ENCODE measurements at places on chromosomes 16 and 17.
A peak's percentile ranks its signal among the peaks of the same experiment; 100 is the strongest.

- DNase-seq: no peak
Observed at GRCh38 chr16:72666267-72666666, 381.7 kb downstream of the ZFHX3 start.

DNA sequence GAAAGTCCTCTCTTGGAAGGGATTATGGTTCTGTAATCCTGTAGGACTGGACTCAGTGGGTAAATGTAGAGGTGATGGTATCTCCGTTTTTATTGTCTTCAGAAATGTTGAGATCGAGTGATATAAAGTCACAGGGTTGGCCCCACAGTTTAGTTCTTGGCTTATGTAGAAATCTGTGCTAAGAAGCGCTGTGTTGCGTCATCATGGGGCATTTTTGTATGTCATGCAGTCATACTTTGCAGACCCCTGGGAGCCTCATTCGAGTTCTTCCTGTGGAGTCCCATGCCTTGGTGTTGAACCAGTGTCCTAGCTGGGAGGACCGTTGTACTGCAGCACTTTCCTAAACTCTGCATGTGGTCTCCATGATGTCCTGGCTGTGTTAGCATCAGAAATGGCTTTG is 619.7 kb downstream of the MAF start:
- DNase-seq: no peak

DNA sequence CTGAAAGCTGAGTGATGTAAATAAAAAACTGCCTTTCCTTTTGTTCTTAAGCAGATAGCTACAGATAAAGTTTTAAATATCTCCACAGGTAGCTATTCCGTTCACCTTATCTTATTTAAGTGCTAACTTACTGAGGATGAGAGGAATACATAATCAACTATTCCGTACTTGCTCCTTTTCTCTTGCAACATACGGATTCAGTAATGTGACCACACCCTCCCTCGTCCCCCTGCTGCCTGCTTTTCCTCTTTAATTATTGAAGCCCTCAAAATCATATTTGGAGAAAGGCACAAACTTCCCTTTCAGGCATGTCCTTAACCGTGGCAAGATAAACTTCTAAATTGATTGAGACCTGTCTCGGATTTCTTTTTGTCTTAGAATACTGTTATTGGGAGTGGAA is 101.4 kb downstream of the MAP2K4 start:
- no peak for DNase-seq

- no peak for DNase-seq
Observed at GRCh38 chr17:9987779-9988585, 82.9 kb upstream of the RCVRN start.

DNA sequence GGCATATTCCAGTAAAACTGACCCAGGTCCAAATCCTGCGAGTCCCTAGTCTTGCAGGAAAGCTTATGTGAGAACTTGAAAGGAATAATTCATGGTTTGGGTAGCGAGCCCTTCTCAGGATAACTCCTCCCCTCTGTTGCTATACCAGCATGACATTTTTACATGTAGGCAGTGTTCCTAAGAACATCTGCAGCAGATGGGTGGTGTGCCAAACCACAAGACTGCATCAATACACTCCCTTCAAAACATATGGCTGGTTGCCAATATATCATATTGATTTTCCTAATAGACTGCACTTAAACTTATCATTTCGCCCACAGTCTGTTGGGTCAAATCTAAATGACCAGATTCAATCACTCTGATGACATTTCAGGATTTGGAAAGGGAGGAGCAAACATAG is 19.9 kb downstream of the PSME3IP1 start:
- DNase-seq: no peak

- no peak for DNase-seq
Observed at GRCh38 chr17:17540935-17541639, 44.9 kb upstream of the RASD1 start.

DNA sequence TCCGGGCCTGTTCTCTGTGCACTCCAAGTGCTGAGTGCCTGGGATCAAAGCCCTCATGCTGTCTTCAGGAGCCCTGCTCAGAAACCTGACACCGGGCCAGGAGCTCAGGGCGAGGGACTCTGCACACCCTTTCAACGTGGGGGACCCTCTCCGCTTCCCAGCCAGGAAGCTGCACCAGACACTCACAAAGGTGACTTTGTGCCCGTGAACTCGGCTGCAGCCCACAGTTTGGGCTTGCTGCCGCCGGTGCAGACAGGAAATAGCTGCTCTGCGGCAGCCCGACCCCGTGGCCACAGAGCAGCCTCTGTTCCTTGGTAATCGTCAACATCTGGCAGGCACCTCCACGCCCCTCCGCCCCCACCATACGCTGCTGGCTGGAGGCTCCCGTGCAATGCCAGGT is 93.4 kb upstream of the METRNL start:
- no peak for DNase-seq

- DNase-seq: no peak
Observed at GRCh38 chr16:55242667-55243066, 81.3 kb upstream of the IRX6 start.

DNA sequence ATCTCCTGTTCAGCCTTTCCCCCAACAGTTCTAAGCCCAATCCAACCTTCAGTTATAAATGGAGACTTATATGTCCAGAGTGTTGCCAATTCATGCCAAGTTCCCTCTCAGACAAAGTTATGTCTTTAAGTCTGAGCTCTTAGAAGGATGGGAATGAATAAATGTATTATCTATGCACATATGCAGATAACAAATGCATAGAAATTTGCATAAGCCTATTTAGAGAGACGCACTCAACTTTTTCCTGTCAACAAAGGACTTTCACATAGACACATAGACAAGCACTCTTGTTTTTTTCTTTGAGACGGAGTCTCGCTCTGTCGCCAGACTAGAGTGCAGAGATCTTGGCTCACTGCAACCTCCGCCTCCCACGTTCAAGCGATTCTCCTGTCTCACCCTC is 95.1 kb downstream of the SOX9 start:
- DNase-seq: no peak

DNA sequence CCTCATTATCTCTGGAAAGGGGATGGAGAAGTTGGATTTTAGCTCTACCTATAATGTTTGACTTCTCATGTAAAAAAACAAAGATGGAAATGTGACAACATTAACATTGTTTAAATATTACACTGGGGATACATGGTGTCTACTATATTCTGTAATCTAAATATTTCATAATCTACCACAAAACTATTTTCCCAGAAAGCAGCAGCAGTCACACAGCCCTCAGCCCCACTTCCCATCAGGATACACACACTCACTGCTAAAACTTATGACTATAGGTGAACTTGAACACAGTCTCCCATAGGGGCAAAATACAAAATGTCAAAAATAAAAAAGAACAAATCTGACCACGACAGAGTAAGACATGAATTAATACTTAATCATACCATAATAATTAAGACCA is 95.7 kb downstream of the KANSL1 start:
- DNase-seq: no peak

DNA sequence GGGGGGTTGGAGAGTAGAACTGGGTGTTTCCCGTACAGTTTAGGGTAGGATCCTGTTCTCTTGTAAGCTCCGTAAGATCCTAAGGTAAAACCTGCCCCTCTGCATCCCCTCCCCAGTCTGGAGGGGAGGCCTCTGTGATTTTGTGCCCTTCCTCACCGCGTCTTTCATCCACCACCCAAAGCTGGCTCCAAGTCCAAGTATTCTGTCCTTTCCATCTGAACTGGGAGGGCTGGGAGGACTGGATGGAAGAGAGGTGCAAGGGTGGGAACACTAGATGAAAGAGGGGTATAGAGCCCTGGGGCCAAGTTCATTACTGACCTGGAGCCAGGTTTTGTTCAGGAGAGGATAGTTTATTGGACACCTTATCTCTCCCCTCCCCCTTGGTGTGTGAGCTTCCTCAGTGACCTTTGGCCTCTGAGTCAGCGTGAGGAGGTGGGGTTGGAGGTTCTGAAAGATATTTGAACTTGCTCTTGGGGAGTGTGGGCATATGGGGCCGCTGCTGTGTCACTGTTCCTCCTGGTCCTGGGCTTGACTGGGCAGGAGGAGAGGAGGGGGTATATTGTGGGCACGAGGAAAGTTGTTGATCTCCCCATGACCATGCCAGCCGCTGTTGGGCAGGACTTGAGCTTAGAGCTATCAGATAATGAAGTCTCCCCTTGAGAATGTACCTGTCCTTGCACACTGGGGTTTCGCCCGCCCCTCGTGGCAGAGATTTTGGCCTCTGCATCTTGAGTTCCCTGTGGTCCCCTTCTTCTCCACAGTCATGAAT is 1.6 kb downstream of the LASP1 start:
- no peak for DNase-seq

DNA sequence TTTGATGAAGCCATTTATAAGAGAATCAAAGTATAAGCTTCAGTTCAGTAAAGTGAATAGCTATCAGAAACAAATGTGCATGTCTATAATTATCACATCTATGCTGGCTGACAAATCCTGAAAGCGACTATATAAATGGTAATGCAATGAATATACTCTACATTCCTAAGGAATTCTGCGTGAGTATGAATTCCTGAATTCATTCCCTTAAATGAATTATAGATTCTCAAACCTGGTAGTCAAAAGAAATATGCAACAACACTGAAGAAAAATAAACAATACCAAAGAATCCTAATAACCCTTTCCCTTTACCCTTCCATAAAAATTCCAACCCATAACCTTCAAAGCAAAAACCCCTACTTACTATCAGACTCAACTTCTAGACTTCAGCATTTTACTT is 416.6 kb upstream of the PMFBP1 start:
- no peak for DNase-seq

DNA sequence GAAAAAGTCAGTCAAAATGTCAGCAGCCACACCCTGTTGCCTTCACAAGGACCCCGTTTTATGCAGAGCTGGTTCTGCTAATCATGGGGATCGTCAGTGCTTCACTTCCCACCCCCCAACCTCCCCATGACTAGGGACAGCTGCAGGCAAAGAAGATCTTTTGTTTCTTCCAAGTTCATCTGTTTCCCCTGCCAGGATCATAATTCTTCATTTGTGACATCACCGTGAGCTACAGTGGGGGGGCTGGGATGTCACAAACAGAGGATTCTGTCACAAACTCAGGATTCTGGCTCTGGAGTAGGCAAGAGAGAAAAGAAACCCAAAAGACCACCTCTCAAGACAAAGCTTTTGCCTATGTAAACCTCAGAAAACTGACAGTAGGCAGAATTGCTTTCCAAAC is 24.7 kb downstream of the DNAJC7 start:
- DNase-seq: no peak

DNA sequence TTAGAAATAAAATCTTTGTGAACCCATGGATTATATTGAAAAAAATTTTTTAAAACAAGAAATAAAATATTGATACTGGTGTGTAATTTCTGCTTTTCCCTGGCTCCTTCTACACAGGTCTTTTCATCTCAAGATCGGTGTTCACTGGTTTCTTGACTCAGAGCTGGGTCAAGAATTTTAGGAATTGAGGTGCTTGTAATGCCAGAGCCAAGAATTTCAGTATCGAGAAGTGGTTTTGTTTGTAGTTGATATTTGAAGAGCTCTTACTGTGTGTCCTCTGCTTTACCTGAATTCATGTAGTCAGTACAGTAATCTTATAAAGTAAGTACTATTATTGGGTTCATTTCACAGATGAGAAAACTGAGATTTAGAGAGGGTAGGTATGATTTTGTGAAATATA is 7.3 kb downstream of the WWP2 start:
- DNase-seq: no peak

DNA sequence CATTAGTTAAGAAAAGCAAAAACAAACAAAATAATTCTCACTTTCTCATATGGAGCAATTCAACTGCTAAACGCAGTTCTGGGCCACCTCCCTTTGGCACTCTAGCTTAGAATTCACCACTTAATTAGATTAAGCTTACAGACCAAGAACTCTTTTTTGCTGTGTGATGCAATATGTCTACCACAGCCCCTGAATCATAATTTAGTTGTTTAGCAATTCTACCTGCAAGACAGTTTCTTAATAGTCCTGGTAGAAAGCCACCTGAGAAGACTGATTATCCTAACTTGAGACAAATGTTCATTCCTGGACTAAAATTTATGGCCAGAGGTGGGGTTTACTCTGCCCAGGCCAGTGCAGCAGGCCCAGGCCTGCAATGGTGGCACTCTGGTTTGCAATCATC is 205.9 kb downstream of the HS3ST3A1 start:
- DNase-seq: no peak

DNA sequence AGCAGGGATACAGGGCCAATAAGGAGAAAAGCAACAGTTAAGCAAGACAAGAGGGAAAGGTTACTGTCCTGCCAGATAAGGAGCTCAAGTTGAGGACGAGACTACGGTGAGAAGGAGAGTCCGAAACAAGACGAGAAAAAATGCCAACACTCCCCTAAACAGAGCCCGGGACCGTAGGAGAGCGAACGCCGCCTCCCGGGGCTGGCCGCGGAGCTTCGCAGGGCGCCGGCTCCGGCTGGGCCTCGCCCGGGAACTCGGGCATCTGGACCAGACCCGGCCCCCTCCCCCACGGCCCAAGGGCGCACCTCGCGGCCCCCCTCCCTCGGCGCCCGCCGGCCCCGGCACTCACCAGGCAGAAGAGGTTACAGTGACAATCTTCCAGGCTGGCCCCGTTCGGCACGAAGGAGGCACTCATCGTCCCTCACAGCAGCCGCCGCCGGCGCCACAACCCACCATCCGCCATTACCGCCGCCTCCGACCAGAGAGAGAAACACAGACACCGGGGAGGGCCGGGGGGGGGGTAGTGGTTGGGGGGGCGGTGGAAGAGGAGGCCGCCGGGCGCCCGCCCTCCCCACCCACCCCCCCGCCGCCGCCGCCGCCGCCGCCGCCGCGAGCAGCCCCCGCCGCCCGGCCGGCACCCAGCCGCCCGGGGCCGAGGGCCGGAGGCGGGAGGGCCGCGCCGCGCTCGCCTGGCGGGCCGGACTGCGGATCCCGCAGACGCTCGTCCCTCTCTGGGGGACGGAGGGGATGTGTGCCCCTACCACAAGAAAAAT is at the start of gene MED13:
Gene MED13 (minus strand): TSS at position 488 of the 773 bp plus-strand sequence. CDS start 73 bp downstream, at position 415.
- DNase-seq: no peak

- DNase-seq: peak; percentile 11
Observed at GRCh38 chr17:61532826-61533225, 58.2 kb downstream of the NACA2 start.

GRCh38 chr17:59785091-59785799 is 77.8 kb downstream of the VMP1 start:
- no peak for DNase-seq

- DNase-seq: no peak
Observed at GRCh38 chr16:71840052-71840451, 5.7 kb upstream of the ATXN1L start.

- DNase-seq: no peak
Observed at GRCh38 chr16:83907631-83908250, 8.8 kb downstream of the MLYCD start.

Measured in NCI-H187 treated with DMSO at 0.1 percent for 48 hours (cell line).